D721Med (cell line): ENCODE measurements at places on chromosomes 7 and 10.

GRCh38 chr10:56318816-56319215 lies 42.2 kb downstream of the ZWINT start:
- DNase-seq: no peak

- DNase-seq: no peak
These were observed 19.6 kb upstream of the AMZ1 start for GRCh38 chr7:2668401-2668800.

DNA sequence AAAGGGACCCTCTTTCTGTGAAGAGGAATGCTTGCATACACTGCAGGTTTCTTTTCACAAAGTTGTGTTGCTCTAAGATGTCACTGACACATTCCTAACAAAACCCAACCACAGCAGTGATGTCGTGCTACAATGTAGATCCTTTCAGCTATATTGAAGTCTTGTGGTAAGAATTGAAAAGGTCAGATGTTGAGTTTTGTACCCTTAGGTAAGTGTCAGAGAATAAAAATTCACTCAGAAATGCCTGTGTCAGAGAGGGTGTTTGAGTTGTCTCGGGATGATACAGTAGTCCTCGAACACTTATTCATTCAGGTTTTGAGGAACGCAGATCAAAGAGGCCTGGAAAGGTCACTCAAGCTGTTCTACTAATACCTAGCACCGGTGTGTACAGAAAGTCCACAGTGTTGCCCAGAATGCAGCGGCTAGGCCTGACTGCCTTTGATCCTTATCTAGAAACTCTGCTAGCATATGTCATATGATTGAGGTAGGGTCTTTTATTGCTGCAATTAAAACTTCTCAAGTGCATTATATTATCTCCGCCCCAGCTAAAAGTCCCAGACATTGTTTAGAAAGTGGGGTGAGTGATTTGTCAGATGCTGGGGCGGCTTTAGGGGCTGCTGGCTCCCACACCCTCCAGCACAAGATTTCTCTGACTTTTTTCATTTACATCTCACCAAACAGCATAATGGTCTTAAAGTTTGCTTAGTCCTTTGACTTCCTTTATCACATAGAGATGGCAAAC lies 26.0 kb downstream of the RNF32 start:
- no peak for DNase-seq

- no peak for DNase-seq
These were observed 135.5 kb downstream of the DOCK1 start for GRCh38 chr10:127040756-127041155.

DNA sequence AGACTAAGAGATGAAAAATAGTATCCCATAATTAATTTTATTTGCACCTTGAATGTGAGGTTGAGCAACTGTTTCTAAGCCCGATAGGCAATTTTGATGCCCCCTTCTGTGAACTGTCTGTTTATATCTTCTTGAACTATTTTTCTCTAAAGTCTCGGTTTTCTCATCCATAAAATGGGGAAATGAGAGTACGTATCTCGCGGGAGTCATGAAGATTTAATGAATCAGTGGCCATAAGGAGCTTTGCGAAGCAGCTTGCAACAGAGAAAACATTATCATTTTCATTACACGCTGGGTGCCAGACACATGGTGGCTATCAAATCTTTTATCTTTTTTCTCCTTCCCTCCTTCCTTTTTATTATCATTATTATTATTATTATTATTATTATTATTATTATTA lies 108.1 kb upstream of the CARD11 start:
- DNase-seq: no peak

DNA sequence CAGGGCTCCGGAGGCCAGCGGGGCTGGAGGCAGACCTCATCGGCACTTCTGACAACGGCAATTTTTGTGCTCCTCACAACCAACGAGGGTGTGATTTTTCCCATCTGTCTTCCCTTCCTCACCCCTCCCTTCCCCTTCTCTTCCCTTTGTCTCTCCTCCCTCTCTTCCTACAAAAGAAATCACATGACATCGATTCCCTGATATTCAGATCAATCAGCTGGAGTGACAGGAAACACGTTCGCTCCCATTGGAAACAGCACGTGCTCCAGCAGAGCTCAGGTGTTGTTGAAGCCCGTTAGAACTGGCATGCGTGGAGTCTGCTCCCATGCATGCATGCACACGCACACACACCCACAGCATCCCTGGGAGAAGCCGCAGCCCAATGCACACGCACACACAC lies 222.4 kb downstream of the PTPRN2 start:
- no peak for DNase-seq

GRCh38 chr10:131094527-131095312 lies 216.8 kb downstream of the TCERG1L start:
- no peak for DNase-seq
